ENCODE measurements at places on chromosomes 7 and 10.

- no peak for DNase-seq
Measured at GRCh38 chr7:11355399-11356005, 381.8 kb downstream of the PHF14 start.

DNA sequence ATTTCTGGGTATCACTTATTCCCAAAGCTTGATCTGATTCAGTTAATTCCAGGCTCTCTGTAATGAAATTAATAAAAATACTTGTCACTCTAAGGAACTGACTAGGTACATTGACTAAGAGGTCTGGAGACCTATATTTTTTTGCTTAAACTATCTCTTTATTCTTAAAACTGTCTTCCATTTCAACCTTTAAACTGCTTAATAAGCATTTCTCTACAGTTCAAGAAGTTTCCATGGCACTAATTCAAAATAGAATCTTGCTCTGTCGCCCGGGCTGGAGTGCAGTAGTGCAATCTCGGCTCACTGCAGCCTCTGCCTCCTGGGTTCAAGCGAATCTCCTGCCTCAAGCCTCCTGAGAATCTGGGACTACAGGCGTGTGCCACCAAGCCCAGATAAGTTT, 117.4 kb downstream of the MTPAP start:
- DNase-seq = no peak

DNA sequence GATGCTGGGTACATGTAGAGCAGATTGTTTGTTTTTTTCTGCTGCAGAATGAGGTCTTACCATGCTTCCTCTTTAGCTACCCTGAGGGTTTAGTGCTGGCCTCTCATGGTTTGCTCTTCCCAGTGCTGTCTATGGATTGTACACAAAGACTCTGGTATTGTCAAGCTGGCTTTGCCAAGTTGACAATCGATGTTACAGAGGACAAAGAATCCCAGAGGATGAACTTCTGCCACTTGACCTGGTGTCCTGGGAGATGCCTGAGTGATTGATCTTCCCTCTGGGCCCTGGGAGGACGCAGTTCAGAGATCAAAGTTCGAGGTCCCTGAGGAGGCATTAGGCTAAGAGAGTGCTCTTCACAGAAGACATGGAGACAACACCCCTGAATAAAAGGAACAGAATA, 865.4 kb downstream of the CCSER2 start:
- no peak for DNase-seq

DNA sequence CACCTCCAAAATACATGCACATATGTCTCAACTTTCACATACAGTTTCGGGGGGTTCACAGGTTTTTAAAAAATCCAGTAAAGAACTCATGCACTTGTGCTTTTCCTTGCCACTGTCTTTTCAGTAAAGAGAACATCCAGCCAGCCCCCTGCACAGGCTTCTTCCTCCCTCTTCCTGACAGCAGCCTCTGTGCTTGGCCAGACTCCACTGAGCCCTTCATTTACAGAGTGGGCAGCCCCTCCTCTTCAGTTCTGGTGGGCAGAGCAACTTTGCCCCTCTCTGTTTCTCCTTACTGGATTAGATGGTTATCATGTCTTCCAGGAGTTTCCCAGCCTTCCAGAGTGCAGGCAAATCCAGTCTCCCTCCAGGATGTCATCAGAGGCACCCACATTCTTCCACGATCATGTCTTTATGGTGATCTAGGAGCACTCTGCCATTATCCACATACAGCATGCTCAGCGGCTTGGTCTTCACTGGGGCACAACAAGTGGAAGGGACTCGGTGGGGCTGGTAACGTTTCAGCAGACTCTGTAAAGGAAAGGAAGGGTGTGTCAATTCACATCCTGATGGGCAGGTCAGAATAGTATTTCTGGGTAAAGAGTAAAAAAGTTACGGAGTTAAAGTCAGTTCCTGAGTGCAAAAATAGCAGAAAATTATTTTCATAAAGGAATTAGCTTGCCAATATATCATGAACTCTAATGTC, 8.8 kb downstream of the NODAL start:
- no peak for DNase-seq

DNA sequence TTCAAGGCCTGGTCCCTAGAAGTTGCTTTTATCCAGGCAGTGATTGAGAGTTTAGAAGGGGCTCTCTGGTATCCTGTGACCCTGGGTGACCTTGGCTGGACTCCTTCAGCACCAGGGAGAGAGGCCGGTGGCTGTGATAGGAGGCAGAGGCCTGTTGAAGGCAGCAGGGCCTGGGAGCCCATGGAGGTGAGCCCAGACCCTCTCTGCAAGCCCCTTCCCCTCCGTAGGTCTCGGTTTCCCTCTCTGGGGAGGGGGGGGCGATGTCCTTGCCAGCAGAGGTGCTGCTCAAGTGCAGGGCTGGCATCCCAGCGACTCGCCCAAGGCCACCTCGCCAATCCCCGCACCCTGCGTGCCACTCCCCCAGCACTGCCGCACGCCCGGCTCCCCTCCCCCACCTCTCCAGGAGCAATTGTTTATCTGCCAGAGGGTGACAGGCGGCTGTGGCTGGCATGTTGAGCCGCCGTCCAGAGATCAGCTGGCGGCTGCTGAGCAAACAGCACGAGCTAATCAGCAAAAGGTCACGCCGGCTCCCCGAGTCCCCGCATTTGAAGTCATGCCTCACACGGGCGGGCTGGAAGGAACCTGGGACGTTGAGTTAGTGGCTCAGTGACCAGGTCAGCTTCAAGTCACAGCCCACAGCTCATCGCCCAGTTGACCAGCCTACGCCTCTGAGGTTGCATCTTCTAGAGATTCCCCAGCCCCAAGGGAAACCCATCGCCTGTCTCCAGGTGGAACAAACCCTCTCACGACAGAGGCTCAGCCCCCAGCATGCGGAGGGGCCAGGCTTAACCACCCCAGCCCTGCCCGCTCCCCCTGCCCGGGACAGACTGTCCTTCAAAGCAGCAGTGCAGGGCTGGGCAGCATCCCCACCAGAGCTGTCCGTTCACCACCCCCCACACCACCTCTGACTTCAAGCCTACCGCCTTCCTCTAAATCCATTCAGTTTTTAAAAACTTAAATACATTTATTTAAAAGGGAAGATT, 43.7 kb downstream of the ELFN1 start:
- DNase-seq = no peak

All from NCI-H1436 (cell line).